ENCODE measurements at places on chromosomes 4 and X.

DNA sequence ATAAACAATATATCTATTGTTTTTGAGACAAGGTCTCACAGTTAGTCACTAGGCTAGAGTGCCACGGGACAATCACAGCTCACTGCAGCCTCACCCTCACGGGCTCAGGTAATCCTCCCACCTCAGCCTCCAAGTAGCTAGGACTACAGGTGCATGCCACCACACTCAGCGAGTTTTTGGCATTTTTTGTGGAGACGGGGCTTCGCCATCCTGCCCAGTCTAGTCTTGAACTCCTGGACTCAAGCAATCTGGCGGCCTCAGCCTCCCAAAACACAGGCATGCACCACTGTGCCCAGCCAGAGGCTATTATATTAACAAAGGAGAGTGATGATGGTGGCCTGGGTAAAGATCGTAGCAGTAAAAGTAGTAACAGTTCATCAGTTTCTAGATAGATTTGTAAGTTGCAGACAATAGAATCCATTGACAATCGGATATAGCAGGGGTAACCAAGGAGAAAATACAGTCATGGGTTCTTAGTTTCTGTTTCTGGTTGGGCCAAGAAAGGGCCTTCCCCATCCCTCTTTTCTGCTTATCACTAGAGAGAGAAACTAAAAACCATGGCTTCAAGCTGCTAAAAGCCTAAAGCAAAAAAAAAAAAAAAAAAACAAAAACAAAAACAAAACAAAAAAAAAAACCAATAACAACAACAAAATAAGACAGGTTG, 60.6 kb downstream of the ANXA10 start:
- DNase-seq, result no peak

DNA sequence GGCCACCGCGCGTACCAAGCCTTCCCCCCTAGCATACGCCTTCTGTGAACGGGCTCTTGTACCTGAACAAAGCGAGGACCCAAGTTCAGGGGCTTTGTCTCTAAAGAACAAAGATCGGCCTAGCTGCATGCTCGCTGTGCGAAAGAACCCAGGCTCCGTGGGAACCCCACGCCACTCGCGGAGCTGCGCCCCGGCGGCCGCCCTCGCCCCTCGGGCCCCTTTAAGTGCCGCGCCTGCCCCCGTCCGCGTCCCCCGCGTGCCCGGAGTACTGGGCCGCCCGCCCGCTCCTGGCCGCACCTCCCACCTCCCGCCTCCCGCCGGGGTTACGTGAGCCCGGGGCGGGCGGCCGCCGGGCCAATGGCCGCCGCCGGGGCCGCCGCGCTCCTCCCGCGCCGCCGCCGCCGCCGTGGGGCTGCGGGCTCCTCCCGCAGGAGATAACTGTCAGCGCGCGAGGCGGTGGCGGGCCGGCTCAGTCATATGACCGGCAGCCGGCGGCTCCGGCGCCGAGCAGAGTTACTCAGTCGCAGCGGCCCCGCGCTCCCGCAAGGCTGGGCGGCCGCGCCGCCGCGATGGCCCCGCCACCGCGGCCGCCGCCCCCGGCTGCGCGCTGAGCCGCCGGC, at the start of gene FNIP2:
Gene FNIP2 (plus strand): TSS at position 472 of the 620 bp plus-strand sequence. CDS start 187 bp downstream, outside the sequence.
- peak; percentile 69 for DNase-seq

DNA sequence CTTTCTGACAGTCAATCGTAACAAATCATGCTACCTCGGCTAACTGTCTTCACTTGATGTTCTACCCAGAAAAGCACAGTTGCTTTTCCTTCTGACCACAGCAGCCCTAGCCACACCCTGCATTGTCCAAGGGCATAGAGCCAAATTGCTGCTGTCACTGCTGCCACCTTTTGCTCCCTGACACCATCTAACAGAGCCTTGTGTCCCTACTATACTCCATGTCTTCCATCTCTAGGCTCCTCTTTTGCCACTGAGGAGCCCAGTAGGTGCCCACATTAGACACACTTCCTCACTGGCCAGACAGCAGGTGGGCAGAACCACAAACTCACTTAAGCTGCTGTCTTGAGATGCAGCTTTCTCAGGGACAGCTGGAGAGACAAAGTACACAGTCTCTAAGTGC, 91.4 kb downstream of the ANXA3 start:
- no peak for DNase-seq

DNA sequence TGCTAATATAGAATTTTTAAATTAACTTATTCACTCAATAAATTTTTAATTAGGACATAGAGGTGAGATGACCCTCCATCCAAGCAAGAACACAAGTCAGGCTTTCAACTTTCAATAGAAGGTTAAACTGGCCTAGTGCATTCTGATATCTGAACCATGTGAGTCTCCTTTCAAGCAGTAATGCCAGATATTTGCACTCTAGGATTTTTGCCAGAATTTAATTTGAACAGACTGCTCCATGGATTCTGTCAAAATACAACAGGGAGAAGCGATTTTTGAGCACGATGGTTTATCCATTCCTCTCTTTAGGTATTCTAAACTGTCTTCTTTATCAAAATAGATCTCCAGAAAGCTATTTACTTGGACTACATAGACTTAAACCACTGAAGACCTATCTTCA, 72.0 kb upstream of the DCLK2 start:
- no peak for DNase-seq

GRCh38 chr4:156158747-156159146, 205.1 kb upstream of the CTSO start:
- DNase-seq, result no peak

GRCh38 chr4:142637614-142638013, 208.5 kb downstream of the INPP4B start:
- DNase-seq, result no peak

GRCh38 chr4:88939697-88940096, 117.3 kb downstream of the FAM13A start:
- DNase-seq, result no peak

GRCh38 chrX:66602381-66602938, 36.4 kb downstream of the EDA2R start:
- DNase-seq, result no peak

DNA sequence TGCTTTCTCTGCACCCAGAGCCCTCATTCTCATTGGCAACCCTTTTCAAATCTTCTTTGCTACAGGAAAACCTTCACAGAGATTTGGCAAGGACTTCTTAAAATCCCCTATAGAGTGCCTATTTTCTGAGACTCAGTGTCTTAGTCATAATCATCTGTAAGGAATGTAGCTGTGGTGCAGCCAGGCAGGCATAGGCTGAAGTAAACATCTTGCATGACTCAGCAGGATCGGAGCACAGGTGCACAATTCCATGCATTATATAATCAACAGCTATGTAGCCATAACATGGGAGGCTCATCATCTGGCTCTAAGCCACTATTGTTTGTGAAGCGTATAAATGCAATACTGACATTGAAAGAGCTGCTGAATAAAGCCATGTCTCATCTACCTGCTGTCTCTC, 368.8 kb downstream of the MAGEE1 start:
- peak; percentile 49 for DNase-seq

DNA sequence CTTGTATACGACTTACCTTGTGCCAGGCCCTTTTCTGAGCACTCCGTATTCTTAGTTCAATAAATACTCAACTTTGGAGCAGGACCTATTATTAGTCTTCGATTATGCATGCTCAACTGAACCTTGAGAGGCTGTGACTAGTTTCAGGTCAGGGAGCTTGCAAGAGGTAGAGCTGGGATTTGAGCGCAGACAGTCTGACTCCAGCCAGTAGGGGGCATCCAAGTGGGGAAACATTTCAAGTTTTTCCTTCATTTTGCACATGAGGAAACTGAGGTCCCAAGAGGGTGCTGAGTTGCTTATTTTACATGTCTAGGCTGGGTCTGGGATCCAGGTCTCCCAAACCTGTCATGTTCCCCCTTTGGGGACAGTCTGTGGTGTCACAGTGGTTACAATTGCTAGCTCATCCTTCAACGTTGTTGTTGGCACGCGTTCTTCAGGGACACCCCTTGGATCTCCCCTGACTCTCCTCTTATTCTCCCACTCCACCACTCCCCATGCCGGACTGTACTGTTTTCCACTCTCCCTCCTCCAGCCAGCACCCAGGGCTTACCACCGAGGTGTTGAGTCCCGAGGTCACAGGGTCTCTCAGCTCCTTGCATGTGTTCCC, 6.7 kb upstream of the PRICKLE3 start:
- DNase-seq, result peak; percentile 24

DNA sequence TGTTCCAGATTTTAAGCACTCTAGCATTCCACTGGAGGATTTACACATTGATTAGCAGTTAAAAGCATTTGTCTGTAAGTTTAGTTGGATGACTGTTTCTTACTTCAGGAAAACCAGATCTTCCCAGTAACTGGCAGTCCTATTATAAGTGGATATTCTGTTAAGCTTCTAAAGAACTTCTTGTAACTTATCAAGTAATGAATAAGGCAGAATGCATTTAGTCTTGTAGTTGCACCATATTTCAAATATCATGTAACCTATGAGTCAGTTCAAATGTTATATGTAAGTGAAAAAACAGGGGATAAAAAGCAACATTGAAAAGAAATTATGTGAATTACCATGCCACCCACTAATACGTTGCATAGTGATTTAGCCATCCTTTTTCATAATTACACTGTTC, 30.2 kb upstream of the TENM3 start:
- DNase-seq, result no peak

- DNase-seq, result no peak
These were observed 61.7 kb upstream of the PLS3 start for GRCh38 chrX:115499112-115499805.

- peak; percentile 58 for DNase-seq
These were observed 47.0 kb upstream of the MID1IP1 start for GRCh38 chrX:38754102-38754790.

- no peak for DNase-seq
These were observed 132.6 kb downstream of the ANKRD50 start for GRCh38 chr4:124579896-124580295.

- peak; percentile 26 for DNase-seq
These were observed 151.6 kb downstream of the LRBA start for GRCh38 chr4:150863456-150863855.

DNA sequence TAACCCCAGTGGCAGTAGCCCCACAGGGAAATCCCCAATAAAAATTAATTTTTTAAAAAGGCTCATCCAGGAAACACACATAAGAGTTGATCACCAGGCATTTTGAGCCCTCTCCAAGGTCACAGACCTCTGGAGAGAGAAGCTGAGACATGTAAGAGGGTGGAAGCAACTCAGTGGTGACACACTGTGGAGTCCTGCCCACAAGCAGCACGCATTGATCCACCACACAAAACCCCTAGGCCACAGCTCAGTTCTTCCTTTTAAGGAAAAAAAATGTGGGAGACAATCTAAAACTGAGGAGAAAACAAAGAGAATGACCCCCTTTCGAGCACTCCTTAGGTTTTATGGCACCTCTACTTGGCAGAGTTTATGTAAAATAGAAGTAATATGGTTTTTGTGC, 71.7 kb upstream of the S100G start:
- DNase-seq, result no peak
